ENCODE measurements at places on chromosomes 6 and 20.

GRCh38 chr20:9518576-9519175, 4.3 kb downstream of the LAMP5 start:
- DNase-seq: no peak

- DNase-seq: no peak
These were observed 32.1 kb downstream of the COL20A1 start for GRCh38 chr20:63325021-63325471.

DNA sequence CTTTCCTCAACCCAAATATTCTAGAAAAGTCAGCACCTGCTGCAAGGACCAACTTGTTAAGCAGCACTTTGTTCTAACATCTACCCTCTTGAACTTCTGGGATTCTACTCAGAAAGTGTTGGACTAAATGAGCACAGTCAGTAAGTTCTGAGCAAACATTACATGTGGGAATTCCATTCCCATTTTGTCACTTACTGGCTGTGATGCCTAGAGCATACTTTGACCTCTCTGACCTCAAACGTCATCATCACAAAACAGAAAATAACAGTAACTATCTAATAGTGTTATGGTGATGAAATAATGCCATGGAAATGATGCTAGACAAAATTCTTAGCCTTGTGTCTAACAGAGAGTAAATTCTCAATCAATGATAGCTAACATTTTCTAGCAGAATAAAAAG, 829.4 kb downstream of the EPHA7 start:
- DNase-seq: no peak

GRCh38 chr6:21489826-21490225, 103.7 kb upstream of the SOX4 start:
- no peak for DNase-seq

GRCh38 chr6:34855463-34855862, 32.4 kb downstream of the TAF11 start:
- DNase-seq: no peak

DNA sequence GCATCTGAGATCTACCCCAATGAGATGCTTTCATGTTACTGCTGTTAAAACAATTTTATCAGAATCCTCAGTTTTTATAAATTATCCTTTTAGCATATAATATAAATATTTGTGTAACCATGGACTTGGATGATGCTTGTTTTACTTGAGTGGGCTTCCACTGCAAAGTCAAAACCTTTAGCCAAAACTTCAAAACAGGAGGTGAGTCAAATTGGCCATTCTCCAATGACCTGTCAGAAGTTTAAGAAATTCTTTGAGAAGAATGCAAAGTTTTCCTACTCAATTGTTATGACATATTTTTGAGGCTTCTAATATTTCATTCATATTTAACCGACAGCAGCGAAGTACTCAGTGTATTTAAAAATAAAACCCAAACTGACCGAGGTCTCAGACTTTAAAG, 507.9 kb downstream of the EYS start:
- no peak for DNase-seq

GRCh38 chr20:815914-816606, 17.5 kb upstream of the FAM110A start:
- no peak for DNase-seq

DNA sequence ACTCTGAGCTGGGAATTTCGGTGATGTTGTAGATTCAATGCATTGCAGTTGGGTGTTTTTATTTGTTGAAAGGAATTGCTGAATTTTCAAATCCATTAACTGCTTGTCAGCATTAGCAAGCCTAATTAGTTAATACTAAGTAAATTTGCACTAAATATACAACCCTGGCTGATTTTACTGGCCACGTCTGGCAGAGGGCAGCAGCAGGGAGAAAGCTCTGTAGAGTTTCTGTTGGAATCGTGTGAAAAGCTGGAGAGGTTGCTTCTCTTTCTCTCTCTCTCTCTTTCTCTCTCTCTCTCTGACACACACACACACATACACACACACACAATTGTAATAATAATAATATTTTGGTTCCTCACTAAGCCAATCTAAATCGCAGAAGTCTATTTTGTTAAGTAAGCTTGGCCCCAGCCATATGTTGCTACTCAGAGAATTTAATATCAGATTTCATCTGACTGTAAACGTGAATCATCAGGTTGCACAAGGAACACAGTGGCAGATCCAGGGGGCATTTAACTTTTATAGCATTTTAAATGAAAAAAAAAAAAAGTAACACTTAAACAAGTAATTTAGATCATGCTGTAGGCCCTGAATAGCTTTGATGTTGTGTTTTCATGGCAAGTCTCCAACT, 289.5 kb downstream of the ESR1 start:
- DNase-seq: no peak

DNA sequence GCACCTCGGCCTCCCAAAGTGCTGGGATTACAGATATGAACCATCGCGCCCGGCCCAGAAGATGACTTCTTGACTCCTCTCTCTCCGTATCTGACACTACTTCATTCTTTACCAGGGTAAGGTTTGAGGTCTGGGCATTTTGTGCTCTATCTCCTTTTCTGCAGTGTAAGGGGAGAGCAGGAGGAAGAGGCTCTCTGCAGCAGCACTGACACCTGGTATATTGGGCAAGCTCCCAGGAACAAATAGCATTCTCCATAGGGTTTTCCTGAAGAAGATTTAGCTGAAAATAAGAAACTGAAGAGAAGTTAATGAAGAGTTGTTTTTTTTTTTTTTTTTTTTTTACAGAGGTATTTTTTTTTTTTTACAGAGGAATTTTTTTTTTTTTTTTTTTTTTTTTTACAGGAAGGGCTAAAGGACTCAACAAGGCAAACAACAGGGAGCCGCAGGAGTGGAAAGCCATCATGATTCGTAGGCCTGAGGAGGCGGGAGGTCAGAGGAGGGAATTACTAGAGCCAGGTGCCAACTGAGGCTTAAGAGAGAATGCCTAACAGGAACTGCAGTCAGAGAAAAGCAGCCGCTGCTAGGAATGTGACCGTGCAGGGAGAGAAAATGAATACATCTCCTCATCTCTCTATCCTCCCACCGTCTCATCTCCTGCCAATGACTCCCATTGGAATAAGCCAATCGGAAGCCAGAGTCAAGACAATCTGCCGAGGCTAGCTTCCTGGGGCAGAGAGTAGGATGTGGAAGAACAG, 34.7 kb upstream of the ADGRF4 start:
- no peak for DNase-seq

DNA sequence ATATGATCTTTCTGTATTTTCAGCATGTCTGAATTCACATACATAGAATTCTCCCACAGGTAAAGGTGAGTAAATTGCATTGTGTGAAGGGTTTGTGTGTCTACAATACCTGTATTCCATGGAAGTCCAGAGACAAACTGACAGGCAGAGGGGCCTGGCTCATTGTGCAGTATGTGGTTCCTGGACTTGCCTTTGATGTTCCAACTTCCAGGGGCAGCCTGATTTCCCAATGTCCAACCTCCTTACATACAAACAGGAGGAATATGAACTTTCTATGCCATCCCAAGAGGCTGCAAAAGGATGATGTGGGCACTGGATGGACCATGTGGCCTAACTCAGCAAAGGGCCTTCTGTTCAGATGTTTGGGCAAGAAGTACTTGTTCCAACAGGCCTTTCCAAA, 58.5 kb downstream of the LYRM4 start:
- no peak for DNase-seq

- no peak for DNase-seq
These were observed 140.8 kb downstream of the PTPRK start for GRCh38 chr6:128379577-128379976.

- no peak for DNase-seq
These were observed 7.9 kb upstream of the GPRC6A start for GRCh38 chr6:116836606-116837342.

DNA sequence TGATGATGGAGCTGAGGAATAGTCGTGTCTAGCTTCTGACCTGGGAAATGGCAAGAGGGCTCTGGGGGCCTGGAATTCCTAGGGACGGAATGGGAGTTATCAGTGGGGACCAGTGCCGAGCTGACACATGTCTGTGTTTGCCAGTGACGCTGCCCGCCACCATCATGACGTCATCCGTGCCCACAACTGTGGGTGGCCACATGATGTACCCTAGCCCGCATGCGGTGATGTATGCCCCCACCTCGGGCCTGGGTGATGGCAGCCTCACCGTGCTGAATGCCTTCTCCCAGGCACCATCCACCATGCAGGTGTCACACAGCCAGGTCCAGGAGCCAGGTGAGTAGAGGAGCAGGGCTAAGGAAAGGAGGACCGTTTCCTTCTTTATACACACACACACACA, 3.8 kb upstream of the CUL9 start:
- DNase-seq: no peak

DNA sequence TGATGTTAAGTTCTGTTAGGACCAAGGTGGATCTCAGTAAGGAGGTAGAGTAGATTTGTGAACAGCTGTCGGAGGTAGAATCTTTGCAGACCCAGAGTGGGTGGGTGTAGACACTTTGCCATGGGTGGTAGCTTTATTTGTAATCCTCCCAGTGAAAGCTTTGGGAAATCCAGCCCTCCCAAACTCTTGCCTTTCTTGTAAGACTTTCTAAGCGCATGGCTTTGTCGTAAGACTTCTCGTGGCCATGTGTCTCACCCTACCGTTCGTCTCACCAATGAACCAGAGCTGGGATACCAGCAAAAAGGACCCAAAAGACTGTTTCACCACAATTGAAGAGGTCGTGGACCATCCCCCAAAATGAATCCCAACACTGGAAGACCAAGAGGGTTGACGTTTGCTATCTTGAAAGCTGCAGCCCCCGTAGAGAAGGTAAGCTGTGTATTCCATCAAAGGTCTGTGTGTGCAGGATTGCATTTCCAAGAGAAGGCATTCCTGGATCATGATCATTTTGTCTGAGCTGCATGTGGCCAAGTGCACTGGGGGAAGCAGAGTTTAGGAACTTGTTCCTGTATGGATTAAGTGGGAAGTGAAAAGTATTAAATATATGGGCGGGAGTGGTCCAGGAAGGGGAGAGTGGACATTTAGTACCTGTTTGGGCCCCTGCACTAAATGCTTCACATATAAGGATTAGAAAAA, 5.8 kb upstream of the TMEM14A start:
- DNase-seq: no peak

DNA sequence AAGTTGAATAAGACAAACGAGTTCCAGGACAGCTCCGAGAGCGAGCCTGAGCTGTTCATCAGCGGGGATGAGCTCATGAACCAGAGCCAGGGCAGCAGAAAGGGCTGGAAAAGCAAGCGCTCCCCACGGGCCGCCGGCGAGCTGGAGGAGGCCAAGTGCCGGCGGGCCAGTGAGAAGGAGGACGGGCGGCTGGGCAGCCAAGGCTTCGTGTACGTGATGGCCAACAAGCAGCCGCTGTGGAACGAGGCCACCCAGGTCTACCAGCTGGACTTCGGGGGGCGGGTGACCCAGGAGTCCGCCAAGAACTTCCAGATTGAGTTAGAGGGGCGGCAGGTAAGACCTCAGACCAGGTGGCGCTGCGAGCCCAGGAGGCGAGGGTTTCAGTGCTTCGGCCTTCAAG, 56.0 kb upstream of the TMEM181 start:
- no peak for DNase-seq

Data from cortex of kidney (tissue), 1 donor.